Ureter (tissue), 1 donor: ENCODE measurements at places on chromosomes 4 and X. TPM values are rescaled to one million over a fixed set of nuclear protein-coding genes. Genes with fewer than 3 reads are reported as not detected.

DNA sequence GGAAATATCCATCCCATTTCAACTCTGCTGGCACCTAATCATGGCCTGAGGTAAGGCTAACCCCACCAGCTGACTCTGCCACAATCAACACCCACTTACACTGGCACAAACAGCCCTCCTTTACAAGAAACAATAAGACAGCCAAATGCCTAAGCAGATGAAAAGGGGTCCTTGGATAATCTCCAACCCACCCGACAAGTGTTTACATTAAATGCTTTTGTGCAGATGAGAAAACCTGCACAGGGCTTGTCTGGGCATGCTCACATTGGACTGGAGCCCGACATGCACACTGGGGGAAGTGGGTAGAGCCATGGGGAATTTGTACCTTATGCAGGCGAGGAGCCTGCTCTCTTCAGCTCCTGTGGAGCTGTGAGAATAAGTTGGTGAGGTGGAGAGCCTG is 138.9 kb upstream of the ITM2A start:
- DNase-seq = no peak

DNA sequence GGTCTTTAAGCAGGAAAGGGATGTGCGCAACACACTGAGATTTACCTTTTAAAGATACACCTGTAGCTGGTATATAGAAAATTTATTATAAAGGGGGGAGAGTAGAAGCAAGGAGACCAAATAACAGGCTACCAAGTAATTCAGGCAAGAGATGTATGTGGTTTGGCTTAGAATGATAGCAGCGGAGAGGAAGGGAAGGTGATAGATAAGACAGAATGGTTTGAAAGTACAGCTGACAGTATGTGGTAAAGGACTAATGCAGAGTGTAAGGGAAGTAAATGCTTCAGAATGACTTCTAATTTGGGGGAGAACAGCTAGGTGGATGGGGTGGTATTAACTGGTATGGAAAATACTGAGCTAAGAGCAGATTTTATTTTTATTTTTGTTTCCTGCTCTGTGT is 308.9 kb downstream of the ANTXR2 start:
- no peak for DNase-seq

DNA sequence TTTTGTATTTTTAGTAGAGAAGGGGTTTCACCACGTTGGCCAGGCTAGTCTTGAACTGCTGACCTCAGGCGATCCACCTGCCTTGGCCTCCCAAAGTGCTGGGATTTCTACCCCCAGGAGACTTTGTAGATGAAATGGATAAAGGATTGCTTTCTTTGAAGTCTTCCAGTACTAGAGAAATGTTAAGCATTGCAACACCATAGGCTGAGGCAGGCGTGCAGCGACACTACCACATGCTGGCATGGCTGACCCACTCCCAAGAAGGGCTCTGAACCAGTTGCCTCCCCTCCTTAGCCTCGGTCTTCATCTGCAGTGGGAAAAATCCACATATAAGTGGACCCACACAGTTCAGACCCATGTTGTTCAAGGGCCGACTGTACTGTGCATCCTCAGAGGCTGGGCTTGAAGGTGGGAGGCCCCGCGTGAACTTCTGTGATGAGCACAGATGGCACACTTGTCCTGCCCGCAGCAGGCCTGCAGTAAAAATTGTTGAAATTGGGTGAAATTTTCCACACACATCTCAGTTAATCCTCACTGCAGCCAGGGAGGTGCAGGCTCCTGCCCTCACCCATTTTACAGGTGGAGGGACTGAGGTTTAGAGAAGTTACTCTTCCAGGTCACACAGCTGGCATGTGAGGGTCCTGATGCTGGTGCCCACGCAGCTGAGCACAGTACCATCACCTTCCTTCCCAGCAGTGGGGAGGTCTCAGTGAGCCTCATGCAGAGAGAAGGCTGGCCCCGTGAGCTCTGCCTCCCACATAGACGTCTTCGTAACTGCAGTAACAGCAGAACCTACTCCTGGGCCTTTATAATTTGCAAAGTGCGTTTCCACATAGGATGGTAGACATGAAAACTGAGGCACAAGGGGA is 35.5 kb downstream of the HTRA3 start:
- DNase-seq = no peak

GRCh38 chrX:74534569-74535038 is 79.8 kb downstream of the RLIM start:
- DNase-seq = no peak

DNA sequence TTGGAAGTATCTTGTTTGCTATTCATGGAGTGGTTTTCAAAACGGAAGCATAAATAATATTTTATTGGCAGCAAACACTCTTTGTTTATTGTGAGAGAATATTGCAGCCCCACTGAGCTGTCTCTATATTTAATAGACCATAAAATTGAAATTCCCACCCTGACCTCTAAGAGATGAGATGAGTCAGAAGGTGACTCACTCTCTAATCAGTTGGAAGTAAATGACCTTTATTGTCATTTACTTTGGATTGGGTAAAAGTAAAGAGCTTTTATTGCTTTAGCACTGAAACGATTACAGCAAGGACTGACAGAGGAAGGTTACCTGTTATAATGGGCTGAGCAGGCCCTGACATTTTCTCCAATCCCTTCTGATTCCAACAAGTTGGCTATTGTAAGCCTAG is 55.0 kb downstream of the SYTL5 start:
- no peak for DNase-seq

DNA sequence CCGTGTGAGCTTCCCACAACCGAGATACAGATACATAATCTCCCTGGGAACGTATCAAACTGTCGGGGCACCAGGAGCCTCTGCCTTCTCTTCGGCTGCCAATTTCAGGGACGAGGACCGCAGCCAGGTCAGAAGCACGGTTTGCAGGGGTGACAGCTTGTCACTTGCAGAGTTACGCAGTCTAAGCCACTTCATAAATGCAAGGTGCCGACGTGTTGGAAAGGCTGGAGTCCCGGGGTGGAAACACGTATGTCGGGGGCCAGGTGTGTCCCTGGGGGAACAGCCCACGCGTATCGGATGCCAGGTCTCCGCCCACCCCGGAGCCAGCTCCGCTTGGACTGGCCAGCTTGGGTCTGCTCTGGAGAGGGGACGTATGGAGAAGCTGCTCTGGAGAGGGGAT is 76.3 kb upstream of the SHOX start:
- no peak for DNase-seq

- no peak for DNase-seq
Observed at GRCh38 chr4:15945516-15945915, 7.0 kb upstream of the FGFBP1 start.

DNA sequence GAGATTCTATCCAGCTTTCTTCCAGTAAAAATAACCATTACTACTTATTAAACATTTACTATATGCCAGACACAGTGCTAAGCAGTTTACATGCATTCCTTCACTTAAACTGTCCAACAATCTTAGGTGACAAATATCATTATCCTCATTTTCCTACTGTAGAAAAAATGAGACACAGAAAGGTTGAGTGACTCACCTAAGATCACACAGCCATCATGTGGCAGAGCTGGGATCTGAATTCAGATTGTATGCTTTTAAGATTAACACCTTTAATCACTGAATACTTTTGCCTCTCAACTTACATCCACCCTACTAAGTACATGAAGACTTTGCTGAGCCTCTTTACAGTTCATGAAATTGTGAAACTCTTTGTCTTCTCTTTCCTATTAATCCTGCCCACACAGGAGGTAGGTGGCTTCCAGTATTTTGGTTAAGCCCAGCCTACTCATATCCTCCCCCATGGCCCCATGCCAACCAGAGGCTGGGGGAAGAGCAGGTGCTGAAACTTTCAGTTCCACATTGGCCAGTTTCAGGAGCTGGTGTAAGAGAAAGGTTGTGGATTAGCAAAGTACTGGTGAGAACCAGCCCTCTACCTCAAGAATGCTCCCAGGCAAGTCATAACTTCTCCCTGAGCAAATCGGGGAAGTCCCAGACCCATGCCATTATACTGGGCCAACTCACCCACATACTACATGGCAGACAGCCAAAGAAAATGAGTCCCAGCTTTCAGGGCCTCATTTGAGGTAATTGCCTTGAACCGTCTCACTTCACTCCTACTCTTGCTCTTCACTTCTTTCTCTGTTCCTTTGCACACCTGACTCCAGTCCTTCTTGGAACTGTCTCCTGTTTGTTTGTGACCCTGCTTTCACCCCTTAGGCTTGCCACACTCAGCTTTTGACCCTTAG is 211.1 kb downstream of the GUCY2F start:
- peak; percentile 69 for DNase-seq

- no peak for DNase-seq
Observed at GRCh38 chrX:302975-303374, 15.6 kb downstream of the GTPBP6 start.

DNA sequence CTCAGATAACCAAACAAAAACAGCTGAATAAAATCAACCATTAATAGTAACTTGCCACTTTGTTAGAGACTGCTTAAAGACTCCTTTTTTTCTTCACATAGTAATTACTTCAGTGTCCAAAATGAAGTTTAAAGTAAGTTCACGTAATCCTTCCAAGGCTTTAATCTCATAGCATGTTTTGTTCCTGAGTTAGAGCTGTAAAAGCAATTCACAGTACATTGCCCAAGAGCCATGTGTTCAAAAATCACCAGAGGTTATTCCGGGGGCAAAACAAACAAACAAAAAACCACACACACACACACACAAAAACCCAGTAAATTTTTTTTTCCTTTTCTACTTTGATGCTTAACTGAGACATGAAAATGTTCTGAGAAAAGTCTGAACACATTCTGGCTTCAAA is 6.1 kb downstream of the GPR82 start:
- no peak for DNase-seq

DNA sequence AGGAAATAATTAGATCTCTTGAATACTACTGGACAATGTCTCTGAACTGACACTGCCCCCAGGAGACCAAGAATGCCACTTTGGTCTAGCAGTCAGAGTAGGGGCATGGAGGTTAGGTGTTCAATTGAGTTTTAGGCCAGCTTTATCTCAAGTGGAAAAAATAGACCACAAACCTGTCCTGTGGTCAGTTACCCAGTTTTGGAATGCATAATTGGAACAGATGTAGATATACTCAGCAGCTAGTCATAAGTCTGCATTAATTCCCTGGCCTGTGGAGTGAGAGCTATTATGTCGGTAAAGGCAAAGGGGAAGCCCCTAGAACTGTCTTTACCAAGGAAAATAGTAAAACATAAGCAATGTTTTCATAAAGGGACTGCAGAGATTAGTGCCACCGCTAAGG is 587.7 kb downstream of the GLUD2 start:
- DNase-seq = no peak

DNA sequence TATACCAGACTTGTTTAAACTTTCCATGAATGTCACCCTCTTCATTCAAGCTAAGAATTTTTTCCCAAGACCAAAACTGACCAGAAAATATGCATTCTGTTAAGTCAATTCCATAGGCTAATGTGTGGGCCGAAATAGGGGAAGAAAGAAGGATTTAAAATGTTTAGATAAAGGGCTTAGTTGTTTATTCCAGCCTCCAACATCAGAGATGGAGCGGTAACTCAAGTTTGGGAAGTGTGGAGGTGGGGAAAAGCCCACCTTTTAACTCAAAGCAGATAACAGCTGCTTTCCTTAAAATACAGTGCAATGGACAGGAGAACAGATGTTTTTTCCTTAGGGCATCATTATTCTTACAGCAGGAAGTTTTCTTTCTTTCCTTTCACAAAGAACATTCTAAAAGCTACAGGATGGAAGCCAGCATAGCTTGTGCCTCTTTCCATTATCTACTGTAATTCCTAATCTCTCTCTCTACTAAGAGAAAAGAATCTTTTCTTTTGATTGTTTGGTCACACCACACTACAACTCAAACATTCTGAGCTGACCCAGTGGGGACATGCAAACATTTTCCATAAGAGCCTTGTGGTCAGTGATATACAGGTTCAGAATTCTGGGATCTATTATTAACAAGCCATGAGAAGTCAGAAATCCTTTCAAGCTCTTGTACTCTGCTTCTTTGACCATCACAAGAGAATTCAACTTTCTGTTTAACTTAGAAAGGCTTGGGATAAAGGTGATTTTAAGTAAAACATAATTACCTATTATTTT is 101.6 kb downstream of the PDE5A start:
- DNase-seq = no peak

GRCh38 chr4:86497980-86498862 is 95.9 kb upstream of the PTPN13 start:
- DNase-seq = no peak

- DNase-seq = no peak
Observed at GRCh38 chr4:73445383-73446335, 9.6 kb downstream of the AFP start.

DNA sequence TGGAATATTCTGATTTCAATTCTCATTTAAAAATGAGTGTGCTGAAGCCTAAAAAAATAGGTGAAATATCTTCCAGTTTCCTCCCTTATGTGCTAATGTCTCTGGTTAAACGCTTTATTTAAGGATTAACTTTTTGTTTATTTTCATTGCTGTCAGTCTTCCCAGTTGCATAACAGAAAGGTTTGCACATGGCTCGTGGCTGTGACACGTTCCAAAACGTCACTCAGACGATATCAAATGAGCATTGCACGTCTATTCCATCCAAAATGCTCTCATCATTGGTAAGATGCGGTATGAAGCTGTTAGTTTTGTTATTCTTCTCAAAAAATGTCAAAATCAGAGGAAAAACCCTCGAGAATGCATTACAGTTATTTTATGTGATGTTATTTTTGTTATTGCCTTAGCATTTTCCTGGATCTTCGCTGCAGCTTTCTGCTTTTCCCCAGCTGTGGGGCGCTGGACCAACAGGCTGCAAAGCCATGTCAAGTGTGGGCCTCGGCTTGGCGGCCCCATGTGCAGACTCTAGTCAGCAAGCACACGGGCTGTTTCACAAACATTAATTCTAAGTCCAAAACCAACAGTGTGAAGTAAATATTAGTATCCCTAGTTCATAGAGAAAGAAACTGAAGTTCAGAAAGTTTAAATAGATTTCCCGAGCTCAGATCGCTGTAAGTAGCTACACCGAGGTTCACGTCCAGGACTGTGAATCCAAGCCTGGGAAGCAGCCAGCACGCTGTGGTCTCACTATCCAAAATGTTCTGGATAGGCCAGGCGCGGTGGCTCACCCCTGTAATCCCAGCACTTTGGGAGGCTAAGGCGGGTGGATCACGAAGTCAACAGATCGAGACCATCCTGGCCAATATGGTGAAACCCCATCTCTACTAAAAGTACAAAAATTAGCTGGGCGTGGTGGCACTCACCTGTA is 793.4 kb upstream of the FRG1 start:
- no peak for DNase-seq

- no peak for DNase-seq
Observed at GRCh38 chr4:5746829-5747737, 36.1 kb downstream of the EVC start.

GRCh38 chrX:68902706-68903504 is 74.1 kb downstream of the EFNB1 start:
- no peak for DNase-seq

DNA sequence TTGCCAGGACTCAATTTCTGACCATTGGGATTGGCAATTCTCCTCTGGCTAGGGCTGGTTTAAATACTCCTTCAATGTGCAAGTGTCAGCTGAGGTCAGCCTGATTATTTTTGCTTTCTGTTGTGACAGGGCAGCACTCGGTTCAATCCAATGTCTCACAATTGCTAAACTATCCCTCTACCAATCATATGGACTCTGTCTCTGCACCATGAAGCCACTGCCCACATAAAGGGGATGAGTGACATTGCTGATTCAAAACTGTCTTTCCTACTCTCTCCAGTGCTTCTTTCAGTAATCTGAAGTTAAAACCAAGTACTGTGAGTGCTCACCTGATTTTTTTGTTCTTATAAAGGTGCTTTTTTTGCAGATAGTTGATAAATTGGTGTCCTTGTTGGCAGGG is 1030.7 kb downstream of the GLUD2 start:
- DNase-seq = no peak

The TENT5D gene
- not detected for total RNA-seq

The GPRASP2 gene
- total RNA-seq = 12.2 TPM

The TMEM31 gene
- total RNA-seq = not detected

The ABCG2 gene
- 6.3 TPM for total RNA-seq

The PNMA6F gene
- not detected for total RNA-seq

The UBE2A gene
- 39.9 TPM for total RNA-seq

The XK gene
- 4.9 TPM for total RNA-seq

The ATOH1 gene
- total RNA-seq = not detected

The POF1B gene
- total RNA-seq = 46.8 TPM
